CD8-positive, alpha-beta T cell (primary cell): ENCODE measurements at places on chromosomes 13 and 19.
A peak's percentile ranks its signal among the peaks of the same experiment; 100 is the strongest.

GRCh38 chr19:7973883-7974282, 30.4 kb upstream of the TIMM44 start:
- DNase-seq = no peak

GRCh38 chr13:49951754-49952535, 15.8 kb upstream of the SPRYD7 start:
- DNase-seq = no peak

GRCh38 chr13:114151565-114152284, 19.3 kb upstream of the RASA3 start:
- DNase-seq = peak; percentile 76

GRCh38 chr13:23871616-23872220, 17.5 kb downstream of the MIPEP start:
- DNase-seq = peak; percentile 13

DNA sequence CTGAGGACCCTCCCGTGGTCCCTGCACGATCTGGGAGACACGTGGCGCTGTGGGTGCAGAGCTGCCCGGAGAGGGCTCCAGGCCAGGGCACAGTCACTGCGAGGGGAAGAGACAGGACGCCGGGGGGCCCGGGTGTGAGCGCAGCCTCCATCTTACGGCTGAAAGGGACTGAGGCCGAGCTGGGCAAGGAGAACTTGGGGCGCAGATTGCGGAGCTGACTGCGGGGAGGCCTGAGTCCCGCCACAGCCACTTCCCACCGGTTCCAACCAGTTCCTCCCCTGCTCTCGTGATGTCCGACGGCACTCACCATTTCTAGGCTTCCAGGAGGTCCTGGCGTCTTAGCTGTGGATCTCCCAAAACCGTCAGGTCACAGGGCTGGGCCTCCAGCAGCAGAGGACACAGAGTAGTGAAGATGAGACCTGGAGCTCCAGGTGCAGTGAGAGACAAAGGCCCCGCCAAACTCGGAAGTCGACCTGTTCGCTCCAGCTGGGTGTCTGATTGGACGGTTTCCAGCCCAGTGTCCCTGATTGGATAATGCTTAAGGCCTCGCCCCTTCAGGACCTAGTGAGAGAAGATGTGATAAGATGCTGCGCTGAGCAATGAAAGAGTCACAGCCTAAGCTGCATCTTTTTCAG, 4.8 kb upstream of the ZNF253 start:
- peak; percentile 73 for DNase-seq

DNA sequence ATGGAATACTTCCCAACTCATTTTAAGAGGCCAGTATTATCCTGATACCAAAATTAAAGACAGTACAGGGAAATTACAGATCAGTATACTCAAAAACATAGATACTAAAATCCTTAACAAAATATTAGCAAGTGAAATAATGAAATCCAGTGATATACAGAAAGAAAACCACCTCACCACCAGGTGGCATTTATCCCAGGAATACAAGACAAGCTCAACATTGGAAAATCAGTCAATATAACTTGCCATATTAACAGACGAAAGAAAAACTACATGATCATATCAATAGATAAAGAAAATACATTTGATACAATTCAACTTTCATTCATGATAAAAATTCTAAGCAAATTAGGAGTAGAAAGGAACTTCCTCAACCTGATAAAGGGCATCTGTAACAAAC, 6.7 kb upstream of the GNA15 start:
- no peak for DNase-seq

- DNase-seq = no peak
These were observed 19.1 kb upstream of the ZNF835 start for GRCh38 chr19:56690670-56691069.

- no peak for DNase-seq
These were observed 328.2 kb upstream of the DACH1 start for GRCh38 chr13:72195044-72195704.

DNA sequence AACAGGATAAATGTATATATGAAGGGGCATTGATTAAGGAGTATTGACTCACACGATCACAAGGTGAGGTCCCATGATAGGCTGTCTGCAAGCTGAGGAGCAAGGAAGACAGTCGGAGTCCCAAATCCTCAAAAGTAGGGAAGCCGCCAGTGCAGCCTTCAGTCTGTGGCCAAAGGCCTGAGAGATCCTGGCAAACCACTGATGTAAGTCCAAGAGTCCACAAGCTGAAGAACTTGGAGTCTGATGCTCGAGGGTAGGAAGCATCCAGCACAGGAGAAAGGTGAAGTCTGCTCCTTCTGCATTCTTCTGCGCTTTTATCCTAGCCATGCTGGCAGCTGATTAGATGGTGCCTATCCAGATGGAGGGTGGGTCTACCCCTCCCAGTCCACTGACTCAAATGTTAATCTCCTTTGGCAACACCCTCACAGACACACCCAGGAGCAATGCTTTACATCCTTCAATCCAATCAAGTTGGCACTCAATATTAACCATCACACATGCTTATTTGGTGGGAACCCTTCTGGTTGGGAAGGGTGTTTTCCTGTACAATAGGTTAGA, 55.1 kb downstream of the SLAIN1 start:
- no peak for DNase-seq

DNA sequence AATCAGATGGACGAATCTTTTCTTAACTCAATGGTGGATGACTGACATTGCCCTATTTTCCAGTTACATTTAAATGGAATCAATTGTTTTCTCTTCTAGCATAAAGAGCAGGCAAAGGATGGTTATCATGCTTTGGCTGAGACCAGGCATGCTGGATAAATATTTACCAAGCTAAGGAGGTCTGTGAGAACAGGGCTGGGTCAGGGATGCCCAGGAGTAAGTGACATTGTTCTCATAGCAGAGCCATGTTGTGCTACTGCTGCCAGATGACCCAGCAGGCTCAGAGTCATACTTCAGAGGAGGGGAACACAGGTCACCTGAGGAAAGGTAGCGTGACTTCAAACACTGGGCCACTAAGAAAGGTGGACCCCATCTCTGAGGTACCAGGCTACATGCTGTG, 116.0 kb upstream of the RNF113B start:
- DNase-seq = no peak

- DNase-seq = no peak
These were observed 382.9 kb downstream of the KCTD12 start for GRCh38 chr13:76503291-76503690.

DNA sequence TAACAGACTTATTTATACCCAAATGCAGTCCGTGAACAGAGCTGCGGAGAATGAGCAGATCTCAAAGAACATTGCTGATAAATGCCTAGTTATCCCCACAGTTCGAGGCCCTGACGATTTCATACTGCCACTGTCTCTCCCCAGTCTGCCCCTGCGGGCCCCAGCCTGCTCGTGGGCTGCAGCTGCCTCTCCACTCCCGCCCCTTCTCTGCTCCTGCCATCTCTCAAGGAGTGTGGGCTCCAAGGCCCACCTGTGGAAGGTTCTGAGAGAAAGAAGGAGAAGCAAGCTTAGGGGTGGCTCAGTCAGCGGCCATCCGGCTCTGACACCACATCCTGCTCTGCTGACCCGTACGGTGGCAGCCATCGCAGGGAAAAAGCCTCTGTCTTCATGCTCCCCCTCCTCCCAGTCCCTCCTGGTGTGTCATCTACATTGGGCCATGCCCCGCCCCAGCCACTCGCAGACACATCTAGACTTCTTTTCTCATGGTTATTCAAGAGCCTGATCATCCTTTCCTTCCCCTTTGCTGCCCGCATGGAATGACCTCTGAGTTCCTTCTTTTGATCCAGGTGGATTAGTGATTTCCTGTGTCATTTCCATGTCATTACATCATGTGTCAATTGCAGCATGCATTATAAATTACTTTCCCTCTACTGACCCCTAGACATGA, 52.0 kb downstream of the EPS15L1 start:
- DNase-seq = no peak

GRCh38 chr19:33080761-33081681, at the start of gene GPATCH1:
GPATCH1 (plus strand) TSS chr19:33081181; CDS start chr19:33081194, 13 bp downstream.
- DNase-seq = peak; percentile 76

DNA sequence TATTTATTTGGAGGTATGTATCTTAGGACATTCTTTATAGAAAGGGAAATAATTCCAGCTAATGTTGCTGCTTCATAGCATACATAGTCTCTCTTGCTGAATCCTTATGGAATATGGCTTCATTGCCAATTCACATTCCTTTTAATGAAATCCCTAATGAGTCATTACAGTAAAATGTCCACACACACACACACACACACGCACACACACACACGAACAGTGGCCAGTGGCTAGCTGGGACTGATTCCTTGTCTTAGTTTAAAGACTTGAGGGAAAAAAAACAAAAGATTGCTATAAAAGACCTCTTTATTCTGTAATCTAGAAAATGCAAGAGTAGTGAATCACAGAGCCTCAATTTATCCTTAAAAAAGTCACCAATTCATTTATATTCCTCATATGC, 301.6 kb downstream of the SLITRK6 start:
- no peak for DNase-seq

- no peak for DNase-seq
These were observed 107.3 kb upstream of the SERP2 start for GRCh38 chr13:44266305-44266704.

DNA sequence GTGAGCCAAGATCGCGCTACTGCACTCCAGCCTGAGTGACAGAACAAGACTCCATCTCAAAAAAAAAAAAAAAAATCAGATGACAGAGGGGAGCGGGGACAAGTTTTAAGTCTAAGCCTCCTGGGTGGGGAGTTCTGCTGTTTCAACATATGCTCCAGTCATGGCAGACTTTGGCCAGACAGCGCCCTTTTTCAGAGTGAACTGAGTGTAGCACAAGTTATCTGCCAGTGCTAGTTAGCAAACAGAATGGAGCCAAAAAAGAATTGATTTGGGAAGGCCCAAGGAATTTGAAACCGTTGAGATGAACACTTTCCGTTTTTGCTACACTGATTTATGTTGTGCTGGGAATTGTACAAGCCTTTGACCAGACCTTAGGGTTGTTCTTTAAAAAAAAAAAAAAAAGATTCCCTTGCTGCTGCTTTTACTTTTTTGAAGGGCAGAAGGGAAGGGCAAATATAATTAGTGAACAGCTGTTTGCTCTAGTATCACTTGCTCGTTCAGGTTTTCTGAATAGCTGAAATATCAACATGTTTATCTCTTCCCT, 5.7 kb downstream of the ACTN4 start:
- no peak for DNase-seq

- no peak for DNase-seq
These were observed 2.1 kb upstream of the ATP1A3 start for GRCh38 chr19:41995959-41996797.

GRCh38 chr13:60538566-60538965, 141.5 kb downstream of the TDRD3 start:
- no peak for DNase-seq

DNA sequence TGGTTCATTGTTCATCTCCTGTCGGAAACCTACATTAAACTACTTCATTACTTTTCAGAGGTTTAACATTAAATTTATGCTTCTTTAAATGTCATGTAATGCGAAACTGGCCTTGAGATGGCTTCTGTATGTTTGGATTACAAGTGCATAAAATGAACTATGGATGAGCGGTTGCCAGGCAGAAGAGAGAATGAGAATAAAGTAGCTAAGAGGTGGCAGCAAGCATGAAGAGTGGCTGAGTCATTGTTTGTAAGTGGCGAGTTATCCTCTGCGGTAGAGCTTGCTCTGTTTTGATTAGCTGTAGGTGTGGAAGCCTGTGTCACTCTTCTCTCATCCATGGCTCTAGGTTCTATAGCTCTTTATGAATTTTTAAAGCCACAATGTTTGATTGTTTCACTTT, 1139.6 kb upstream of the PCDH9 start:
- DNase-seq = no peak

DNA sequence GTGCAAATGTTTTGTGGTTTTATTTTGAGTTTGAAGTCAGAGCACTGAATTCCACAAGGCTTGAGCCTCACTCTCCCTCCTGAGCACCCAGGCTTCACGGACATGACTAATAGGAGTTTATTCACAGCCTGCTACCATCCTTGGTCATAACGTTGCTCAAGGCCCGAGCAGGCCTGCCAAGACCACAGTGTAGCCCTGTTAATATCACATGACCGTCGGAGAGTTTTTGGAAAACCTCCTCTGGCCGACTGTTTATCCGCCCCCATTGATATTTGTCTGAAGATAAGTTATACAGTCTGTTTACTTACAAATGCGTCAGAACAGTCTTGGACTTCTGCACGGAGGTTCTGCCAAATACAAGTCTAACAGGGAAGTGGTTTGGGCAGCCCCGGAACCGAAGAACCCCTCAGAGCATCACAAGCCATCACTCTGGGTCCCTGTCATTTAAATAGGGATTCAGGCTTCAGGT, 89.9 kb downstream of the COL4A2 start:
- no peak for DNase-seq

DNA sequence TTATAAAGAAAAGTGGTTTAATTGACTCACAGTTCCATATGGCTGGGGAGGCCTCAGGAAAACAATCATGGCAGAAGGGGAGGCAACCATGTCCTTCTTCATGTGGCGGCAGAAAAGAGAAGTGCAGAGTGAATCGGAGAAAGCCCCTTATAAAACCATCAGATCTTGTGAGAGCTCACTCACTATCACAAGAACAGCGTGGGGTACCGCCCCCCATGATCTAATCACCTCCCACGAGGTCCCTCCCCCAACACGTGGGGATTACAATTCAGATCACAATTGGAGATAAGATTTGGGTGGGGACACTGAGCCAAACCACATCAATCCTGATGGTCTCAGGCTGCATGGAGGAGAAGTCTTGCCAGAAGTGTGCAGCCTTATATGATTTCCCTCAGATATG, 26.0 kb downstream of the TM9SF2 start:
- no peak for DNase-seq
